Left lung (tissue), 14 donors: ENCODE measurements at places on chromosomes 6 and 20. TPM values are rescaled to one million over a fixed set of nuclear protein-coding genes. Genes with fewer than 3 reads are reported as not detected.

The GABRR1 gene
- polyA plus RNA-seq, result not detected

The UNC5CL gene
- 11.8 TPM for polyA plus RNA-seq

The ME1 gene
- 12.2 TPM for polyA plus RNA-seq

The FAM217A gene
- 4.8 TPM for polyA plus RNA-seq

The TINAG gene
- polyA plus RNA-seq, result not detected

The PROCR gene
- polyA plus RNA-seq, result 34.1 TPM

The PROKR2 gene
- polyA plus RNA-seq, result not detected

The GNAS-AS1 gene
- polyA plus RNA-seq, result 1.3 TPM

The SLC22A1 gene
- polyA plus RNA-seq, result 0.24 TPM
